Fibroblast of skin of back (primary cell): ENCODE measurements at places on chromosomes 2 and 18.

- DNase-seq, result peak; percentile 43
Observed at GRCh38 chr2:106954304-106954703, 68.3 kb upstream of the ST6GAL2 start.

- DNase-seq, result no peak
Observed at GRCh38 chr2:122999821-123000220, 1025.3 kb upstream of the CNTNAP5 start.

DNA sequence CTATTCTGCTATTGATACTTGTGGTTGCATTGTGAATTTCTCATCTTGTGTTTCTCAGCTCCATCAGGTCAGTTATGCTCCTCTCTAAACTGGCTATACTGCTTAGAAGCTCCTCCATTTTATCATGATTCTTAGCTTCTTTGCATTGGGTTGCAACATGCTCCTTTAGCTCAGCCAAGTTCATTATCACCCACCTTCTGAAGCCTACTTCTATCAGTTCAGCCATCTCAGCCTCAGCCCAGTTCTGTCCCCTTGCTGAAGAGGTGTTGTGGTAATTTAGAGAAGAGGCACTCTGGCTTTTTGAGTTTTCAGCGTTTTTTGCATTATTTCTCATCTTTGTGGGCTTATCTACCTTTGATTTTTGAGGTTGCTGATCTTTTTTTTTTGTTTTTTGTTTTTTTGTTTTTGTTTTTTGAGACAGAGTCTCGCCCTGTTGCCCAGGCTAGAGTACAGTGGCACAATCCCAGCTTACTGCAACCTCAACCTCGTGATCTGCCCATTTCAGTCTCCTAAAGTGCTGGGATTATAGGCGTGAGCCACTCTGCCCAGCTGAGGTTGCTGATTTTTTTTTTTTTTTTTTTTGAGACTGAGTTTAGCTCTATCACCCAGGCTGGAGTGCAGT lies 36.0 kb downstream of the ANKRD12 start:
- DNase-seq, result no peak

DNA sequence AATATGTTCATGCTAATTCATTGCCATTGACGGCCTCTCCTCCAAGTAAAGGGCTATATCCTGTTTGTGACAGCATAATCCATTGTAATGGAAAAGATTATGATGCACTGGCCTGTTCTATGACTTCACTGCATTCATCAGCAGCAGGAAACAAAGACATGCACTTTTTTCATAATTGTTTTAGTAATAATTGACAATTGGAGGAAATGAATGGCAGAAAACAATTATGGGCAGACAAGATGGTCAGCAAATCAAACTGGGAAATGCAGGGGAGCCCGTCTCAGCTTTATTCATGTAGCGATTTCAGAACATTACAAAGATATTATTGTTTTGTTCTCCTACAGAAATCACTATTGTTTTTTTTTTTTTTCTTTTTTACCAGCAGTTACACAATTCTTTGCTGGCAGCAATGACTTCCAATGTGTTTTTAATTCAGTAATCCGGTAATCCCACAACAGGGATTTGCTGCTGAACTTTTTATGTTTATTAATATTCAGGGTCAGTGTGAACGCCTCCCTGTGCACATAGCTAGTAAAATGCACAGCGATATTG lies 33.8 kb upstream of the RASGRP3 start:
- DNase-seq, result no peak

GRCh38 chr18:27793013-27793785 lies 383.7 kb downstream of the CDH2 start:
- DNase-seq, result no peak

DNA sequence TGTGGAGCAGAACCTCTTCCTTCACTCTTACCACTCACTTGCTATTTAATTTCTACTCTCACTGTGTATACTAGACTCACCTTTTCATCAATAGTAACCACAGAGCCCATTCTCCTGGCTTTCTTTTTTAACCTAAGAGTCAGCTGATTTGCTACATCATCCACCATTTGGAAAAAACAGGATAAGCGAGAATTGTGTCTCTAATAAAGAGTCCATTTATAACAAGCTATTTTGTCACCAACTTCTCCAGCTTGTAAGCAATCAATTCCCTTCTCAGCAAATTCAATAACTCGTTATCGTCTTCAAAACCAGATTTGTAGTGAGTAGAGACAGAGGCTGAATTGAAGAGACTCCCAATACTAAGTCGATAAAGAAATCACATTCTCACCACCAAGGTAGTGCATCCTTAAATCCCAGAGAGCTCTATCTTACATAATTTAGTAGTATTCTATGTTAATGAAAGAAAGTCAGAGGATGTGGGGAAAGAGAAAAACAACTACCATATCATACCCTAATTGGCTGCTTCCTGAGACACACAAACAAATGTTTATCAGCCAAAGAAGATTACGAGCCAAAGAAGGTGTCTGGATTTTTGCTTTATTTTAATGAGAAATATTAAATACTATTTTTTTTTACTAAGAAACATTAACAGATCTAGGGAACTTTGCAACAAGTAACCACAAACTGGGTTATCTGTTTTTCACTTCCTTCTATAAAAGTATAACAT lies 52.5 kb upstream of the SPTBN1 start:
- no peak for DNase-seq

DNA sequence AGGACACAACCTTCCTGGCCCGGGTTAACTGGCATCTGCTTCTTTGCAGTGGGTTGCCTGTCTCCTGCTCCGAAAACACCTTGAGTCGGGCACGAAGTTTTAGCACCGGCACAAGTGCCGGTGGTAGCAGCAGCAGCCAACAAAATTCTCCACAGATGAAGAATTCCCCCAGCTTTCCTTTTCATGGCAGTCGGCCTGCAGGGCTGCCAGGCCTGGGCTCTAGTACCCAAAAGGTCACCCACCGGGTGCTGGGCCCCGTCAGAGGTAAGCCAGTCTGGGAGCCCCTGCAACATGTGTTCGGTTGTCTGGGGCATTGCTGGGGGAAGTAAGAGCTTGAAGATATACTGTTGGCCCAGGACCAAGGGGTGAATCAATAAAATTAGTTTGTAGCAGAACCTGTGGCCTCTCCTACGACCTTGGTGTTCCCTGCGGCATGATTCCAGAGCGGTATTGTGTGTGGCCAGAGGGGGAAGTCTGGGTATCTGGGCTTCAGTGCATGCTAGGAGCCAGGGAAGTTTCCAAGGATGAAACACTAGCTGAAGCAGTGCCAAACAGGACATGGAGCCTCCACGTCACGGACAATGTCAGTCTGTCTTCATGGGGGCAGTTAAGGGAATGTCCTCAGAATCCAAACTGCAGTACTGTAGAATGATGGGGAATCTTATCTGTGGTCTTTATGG lies 7.8 kb downstream of the AGBL5 start:
- DNase-seq, result no peak

- DNase-seq, result no peak
Observed at GRCh38 chr2:181614874-181615638, 41.8 kb downstream of the CERKL start.

DNA sequence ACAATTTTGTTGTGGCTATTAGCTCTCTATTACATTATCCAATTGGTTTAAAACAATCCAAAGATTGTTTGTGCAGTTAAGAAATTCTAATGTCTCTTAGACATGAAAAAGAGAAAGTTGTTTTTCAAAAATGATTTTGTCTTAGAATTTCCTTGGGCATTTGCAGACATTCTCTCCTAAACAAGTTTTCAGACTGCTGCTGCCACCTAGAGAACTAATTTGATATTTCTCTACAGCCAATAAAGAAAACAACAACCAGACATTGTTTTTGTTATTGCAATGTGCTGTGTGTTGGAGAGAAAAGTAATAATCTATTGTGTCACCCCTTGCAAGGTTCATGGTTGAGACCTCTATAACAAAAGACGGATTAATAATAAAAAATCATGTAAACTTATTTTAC lies 119.0 kb upstream of the SYT4 start:
- DNase-seq, result no peak

DNA sequence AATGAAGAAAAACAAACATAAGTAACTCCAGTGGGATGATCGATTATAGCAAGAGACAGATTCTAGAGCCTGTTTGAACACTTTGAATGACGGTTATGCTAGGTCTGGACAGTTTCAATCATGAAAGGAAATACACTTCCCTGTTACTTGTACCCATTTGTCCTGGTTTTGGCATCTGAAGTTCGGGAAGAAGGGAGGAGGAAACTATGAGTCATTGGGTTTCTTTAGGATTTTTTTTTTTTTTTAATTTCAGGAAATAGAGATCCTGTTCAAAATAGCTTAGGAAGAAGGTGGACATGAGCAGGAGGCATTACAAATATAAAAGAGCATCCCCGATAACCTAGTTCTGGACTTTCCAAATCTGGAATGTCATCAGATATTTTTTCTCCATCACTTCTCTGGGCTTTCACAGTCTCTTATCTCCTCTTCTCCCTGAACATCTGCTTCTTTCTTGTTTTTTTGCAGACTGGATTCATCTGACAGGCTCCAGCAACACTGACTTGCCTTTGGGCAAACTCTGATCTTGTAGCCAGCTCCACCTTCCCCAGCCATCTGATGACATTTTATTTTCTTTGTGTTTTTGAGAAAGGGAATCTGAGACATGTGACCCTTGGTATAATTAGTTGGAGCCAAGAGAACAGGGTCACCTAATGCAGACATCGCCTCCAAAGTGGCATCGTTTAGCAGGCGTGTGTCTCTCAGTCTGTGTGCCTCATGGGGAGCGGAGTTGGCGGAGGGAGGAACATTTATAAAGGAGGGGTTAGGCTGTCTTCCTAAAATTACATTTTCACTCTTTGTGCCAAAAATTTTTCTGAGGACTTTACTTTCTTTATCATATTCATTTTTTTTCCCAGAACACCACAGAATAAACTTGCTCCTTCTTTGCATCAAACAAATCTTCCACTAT lies 195.3 kb upstream of the EPHA4 start:
- DNase-seq, result no peak

- peak; percentile 32 for DNase-seq
Observed at GRCh38 chr2:105321875-105322646, 7.5 kb downstream of the TGFBRAP1 start.

- no peak for DNase-seq
Observed at GRCh38 chr2:223681125-223681524, 79.0 kb upstream of the SCG2 start.

GRCh38 chr2:239912171-239912937 lies 112.8 kb downstream of the NDUFA10 start:
- DNase-seq, result no peak

DNA sequence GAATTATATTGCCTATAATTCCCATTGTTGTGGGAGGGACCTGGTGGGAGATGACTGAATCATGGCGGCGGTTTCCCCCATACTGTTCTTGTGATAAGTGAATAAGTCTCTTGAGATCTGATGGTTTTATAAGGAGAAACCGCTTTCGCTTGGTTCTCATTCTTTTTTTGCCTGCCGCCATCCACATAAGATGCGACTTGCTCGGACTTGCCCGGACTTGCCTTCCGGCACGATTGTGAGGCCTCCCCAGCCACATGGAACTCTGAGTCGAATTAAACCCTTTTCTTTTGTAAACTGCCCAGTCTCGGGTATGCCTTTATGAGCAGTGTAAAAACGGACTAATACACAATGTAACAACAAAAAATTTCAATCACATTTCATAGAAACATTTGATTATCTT lies 115.8 kb downstream of the C2orf74 start:
- DNase-seq, result no peak

DNA sequence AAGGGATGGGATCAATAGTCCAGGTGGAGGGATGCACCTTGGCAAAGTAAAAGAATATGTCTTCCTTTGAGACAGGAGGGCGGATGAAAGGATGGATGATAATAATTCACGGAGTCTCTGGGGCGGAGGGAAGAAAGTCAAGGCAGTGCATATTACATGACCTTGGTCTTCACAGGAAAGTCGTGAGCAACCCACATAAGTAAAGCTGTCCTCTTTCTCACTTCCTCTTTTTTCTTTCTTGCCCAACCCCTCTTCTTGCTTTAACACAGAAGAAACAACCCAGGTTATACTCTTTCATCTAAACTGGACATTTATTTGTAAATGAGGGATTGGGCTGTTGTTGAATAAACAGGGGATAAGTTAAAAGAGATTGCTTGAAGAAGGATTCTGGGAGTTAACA lies 168.7 kb upstream of the SKOR2 start:
- DNase-seq, result no peak

GRCh38 chr2:75288760-75289159 lies 89.4 kb upstream of the TACR1 start:
- DNase-seq, result no peak

GRCh38 chr2:147844697-147845410 lies at the start of gene ACVR2A:
Gene ACVR2A, plus strand, starts transcription at chr2:147845029. Its CDS starts 124 bp downstream, at chr2:147845153.
- peak; percentile 33 for DNase-seq

- DNase-seq, result no peak
Observed at GRCh38 chr18:36066686-36067054, 689 bp downstream of the RPRD1A start.

DNA sequence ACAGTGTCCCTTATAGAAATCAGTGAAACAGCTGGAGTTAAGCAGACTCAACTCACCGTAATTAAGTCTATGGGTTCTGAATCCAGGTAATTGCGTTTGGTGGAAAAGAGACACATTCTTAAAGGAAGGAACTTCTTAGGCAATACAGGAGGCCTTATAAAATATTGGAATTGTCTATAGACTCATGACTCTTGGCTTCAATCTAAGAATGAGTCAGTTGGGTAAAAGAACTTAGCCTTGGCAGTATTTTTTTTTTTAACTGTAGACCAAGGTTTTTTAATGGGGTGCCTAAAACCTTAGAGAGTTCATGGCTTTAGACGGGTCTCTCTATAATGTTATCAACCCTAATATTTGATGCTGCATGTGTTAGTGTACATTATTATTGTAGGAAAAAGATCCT lies 47.6 kb downstream of the CCDC85A start:
- DNase-seq, result no peak

DNA sequence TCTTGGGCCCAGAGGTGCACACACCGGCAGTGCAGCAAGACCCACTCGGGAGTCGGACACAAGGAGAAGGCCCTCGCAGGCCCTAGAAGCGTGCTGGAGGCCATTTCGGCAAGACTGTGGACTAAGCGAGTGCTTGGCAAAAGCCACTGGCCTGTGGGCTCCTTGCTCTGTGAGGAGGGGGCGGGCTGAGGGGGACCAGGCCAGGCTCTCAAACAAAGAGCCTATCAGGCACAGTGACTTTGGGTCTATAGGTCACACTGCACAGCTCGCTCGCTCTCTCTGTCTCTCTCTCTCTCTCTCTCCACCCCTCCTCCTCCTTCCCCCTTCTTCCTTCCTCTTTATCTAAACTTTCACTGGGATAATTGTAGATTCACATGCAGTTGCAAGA lies 23.6 kb upstream of the ZCCHC2 start:
- no peak for DNase-seq

DNA sequence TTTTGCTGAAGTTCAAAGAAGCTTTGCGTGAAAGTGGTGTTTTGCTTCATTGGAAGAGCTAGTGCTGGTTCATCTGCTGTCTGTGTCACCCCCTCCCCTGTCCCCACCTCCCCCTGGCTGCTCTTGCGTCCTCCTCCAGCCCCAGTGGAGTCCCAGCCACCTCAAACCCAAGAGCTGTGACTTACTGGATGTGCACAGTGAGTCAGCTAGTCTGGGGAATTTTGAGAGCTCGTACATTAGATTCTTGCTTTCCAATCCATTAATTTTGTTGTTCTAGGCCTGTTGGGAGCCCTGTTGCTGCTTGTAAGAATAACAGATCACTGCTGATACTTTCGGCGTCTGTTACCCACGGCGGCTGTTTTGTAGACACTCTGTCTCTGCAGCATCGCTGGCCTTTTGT lies 412.1 kb downstream of the TSN start:
- no peak for DNase-seq

GRCh38 chr2:233689031-233689430 lies 3.7 kb upstream of the UGT1A6 start:
- no peak for DNase-seq
